Stimulated activated CD4-positive, alpha-beta T cell treated with anti-CD3 and anti-CD28 coated beads, Interleukin-1b, Interleukin-23, amount 100 ng/mL, for 1 hour (primary cell): ENCODE measurements at places on chromosomes 12 and 14.

- no peak for DNase-seq
Observed at GRCh38 chr14:89921346-89921745, 33.2 kb downstream of the EFCAB11 start.

- peak; percentile 55 for DNase-seq
Observed at GRCh38 chr12:67648521-67649260, at the start of gene DYRK2. Gene DYRK2 (plus strand): TSS chr12:67648745. CDS start chr12:67649134, 389 bp downstream.

DNA sequence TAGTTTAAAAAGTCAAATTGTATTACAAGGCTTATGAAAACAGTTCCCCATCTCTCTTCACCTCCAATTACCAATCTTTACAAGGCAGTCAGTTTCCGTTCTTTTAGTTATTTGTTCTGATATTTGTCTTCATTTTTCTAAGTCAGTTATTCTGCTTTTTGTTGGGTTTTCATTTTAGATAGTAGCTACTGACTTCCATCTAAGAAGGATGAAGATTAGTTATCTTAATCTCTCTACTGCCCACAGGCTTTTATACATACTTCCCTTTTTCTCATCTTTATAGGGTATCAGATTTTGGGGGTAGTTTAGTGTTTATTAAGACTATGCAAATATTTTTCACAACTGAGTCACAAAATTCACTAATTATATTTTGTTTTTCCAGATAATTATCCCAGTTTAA is 38.4 kb downstream of the FRS2 start:
- DNase-seq: no peak

DNA sequence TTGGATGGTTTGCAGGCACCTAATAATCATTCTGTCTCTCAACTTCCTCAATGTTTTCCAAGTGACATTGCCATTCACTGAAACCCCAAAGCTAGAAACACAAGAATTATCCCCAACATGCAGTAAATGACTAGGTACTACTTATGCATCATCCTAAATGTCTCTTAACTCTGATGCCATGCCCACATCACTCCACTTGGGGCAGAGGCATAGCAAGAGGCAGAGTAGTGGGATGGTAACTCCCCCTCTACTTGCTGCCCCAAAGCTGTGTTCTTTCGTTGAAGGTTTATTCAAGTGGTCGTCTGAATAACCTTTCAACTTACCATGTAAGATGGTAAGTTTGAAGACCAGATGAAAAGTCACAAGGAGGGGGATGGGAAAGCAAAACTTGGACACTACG is 77.9 kb upstream of the SOX5 start:
- DNase-seq: no peak

GRCh38 chr14:81123811-81124210 is 96.9 kb downstream of the GTF2A1 start:
- no peak for DNase-seq

- no peak for DNase-seq
Observed at GRCh38 chr14:74348735-74349463, 628 bp downstream of the VRTN start.

DNA sequence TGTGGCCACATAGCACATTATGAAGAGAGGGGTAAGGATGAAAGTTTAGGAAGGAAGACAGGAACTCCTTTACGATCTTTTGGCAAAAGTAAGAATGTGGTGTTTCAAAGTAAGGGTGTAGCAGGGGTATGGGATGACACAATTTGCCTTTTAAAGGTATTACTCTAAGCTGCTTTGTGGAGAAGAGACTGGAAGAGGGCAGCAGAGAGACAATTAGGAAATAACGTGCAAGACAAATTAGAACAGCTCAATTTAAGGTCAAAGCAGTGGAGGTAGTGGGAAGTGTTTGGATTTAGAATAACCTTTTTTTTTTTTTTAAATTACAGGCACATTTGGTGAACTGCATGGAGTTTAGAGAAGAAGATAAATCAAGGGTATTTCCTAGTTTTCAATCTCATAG is 342.6 kb downstream of the NOVA1 start:
- DNase-seq: no peak

DNA sequence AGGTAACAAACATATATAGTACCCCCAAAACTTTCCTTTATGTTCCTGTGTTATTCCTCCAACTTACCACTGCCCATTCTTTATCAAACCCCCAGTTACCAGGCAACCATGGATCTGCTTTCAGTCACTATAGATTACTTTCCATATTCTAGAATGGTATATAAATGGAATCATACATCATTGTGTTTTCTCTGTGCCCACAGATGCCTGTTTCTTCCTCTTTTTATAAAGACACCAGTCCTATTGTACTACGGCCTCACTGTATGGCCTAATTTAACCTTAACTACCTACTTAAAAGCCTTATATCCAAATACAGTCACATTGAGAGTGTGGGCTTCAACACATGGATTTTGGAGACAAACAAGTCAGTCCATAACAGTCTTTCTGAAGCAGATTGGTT is 2.6 kb downstream of the TAS2R14 start:
- DNase-seq: no peak

- DNase-seq: no peak
Observed at GRCh38 chr12:90978117-90978770, 23.3 kb upstream of the CCER1 start.

DNA sequence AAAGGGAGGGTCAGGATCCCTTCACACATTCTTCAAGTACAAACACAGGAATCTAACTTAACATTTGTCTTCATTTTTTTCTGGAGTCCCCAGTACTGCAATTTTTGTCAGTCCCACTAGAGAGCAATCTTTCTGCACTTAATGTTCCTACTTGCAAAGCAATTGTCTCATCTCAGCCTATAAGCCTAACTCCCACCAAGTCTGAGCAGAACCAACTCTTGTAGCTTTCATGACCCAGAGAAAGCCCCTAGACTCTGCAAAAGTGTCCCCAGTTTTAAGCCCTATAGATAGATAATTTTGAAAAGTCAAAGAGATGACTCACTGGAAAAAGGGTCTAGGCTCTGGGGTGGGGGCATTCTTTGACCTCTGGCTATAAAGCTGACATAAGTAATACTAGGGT is 1.8 kb upstream of the ZBTB39 start:
- no peak for DNase-seq

- DNase-seq: no peak
Observed at GRCh38 chr14:72850360-72850759, 43.5 kb downstream of the DPF3 start.

DNA sequence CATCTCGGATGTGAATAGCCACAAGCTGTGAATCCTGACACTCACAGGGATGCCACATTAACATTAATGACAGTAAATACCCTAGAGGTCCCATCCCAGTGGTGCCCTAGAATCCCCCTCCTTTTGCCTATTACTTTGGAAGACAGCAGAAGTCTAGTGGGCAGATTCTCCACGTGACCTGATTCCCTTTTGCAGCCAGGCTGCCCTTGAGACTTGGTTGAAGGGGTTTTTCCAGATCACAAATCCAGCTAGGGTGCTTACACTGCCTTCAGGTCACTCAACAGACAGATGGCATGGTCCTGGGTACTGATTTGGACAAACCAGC is 8.7 kb downstream of the HDAC7 start:
- DNase-seq: no peak

GRCh38 chr12:131133015-131133905 is 179.6 kb downstream of the ADGRD1 start:
- no peak for DNase-seq
